Progenitor cell of endocrine pancreas (in vitro differentiated cells): ENCODE measurements at places on chromosomes 2 and 18.

GRCh38 chr2:216352653-216353270 lies 19.5 kb downstream of the MARCHF4 start:
- DNase-seq = no peak

- no peak for DNase-seq
Measured at GRCh38 chr18:54215069-54215468, 9.4 kb downstream of the MBD2 start.

GRCh38 chr2:47429795-47430194 lies 26.8 kb downstream of the MSH2 start:
- no peak for DNase-seq

DNA sequence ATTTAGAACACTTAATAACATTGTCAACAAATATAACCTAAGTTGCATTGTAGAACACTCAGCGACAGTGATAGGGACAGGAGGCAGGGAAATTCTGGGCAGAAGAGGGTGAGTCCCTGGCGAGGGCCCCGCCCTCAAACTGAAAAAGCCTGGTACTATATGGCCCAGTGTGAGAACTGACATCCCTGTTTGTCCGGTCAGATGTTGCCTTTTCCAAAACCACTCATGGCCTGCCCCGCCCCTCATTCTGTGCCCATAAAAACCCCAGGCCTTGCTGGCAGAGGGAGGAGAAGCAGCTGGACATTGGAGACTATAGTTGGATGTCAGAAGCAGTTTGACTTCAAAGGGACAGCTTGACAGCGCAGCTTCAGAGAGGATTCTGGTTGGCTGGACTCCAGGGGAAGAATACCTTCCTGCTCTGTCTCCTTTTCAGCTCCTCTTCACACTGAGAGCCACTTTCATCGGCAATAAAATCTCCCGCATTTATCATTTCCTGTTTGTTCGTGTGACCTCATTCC lies 47.0 kb downstream of the FAM117B start:
- no peak for DNase-seq
